Neural crest cell (in vitro differentiated cells): ENCODE measurements at places on chromosomes 5 and 9. TPM values are rescaled to one million over a fixed set of nuclear protein-coding genes. Genes with fewer than 3 reads are reported as not detected.

RNF145 gene
- total RNA-seq: 92.1 and 95.2 TPM in 2 replicates

C1QTNF2 gene
- total RNA-seq: 0.42 and 0.43 TPM in 2 replicates

- no peak for DNase-seq
These were observed 86.6 kb downstream of the LMX1B start for GRCh38 chr9:126700296-126700695.

DNA sequence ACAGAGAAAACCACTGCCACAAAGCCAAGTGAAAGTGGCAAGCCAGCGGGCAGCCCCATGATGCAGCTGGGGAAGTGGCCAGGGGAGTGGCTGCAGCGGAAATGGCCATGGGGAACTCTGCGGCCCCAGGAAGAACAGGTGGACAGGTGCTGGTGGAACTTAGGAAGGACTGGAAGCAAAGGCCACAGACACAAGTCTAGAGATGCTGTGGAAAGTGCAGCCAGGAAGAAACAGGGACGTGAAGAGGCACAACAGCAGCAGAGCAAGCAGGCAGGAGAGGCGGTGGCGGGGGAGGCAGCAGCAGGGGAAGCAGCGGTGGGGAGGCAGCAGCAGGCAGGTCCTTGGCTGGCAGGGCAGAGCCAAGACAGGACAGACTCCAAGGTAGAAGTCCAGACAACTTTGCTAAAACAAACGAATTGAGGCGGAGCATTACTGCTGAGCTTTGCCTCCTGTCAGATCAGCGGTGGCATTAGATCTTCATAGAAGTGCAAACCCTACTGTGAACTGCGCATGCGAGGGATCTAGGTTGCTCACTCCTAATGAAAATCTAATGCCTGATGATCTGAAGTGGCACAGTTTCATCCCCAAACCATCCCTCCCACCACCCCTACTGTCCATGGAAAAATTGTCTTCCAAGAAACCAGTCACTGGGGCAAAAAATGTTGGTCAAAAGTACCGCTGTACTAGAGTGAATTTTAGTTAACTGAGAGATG lies 11.8 kb downstream of the SURF6 start:
- DNase-seq: no peak

DNA sequence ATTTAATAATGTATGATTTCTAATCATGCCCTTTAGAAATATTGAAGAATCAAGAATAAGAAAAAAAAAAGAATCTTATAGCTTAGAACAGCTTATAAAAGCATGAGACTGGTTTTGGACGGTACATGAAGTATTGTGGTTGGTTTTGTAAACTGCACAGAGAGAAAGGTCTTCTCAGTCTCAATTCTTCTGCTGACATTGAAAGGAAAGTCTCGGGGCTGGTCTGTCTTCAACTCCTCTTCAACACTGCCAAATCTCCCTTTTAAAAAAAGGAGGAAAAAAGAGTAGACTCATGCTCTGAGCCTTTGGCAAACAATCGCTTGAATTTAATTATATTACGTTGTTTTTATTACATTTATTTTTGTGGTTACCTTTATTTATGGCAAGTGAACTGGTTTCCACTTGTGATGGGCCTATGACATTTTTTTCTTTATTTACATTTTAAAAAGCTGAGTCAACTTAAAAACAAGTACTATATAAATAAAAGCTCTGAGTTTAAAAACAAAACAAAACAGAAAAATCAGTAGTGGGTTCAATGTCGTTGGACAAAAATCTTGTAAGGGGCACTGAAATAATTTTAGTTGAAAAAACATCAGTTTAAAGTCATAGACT lies 32.8 kb upstream of the EBF1 start:
- no peak for DNase-seq

DNA sequence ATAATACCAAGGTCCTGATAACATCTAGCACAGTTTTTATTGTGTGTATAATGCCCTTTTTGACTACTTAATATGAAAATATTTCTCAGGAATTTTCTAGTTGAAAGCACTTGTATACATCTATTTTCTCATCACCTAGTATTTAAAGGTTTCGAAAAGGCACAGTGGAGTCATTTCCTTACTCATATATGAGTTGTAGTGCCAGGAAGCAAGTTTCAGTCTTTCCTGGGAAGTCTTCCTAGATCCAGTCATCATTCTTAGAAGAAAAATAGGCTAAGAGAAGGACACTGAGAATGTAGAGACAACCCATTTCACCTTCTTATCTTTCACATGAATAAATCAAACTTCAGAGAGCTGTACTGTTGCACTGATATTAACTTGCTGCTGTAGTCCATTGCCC lies 70.2 kb downstream of the SLC25A46 start:
- no peak for DNase-seq

DNA sequence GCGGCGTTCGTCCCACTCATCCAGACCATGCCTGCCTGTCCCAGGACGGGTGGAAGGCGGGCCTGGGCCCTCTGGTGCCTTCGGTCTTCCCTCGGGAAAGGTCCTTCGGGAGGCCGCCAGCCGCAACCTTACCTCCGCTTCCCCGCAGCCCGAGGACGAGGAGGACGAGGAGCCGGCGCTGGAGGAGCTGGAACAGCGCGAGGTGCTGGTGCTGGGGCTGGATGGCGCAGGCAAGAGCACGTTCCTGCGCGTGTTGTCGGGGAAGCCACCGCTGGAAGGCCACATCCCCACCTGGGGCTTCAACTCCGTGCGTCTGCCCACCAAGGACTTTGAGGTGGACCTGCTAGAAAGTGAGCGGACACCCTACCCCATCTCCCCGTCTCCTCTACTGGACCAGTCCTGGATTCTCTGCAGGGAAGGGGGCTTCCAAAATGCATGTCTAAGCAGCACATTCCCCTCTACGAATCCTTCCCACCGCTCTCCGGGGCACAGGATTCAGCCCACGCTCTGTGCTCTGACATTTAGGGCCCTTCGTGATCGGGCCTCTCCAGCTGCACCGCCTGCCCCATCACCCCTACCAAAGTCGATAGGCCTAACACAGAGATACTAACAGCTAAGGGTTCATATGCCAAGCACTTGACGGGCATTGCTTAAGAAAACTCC lies 1.1 kb downstream of the ARL10 start:
- no peak for DNase-seq

ENTPD2 gene
- not detected in 2 replicates for total RNA-seq

GRCh38 chr9:11992866-11993265 lies 700.3 kb upstream of the TYRP1 start:
- no peak for DNase-seq

RGMB gene
- 98.3 and 99.4 TPM in 2 replicates for total RNA-seq

ANKRD34B gene
- 0.05 TPM in 1 of 2 replicates, not detected in the other for total RNA-seq

SLCO6A1 gene
- total RNA-seq: 3.9 and 4.4 TPM in 2 replicates

DNA sequence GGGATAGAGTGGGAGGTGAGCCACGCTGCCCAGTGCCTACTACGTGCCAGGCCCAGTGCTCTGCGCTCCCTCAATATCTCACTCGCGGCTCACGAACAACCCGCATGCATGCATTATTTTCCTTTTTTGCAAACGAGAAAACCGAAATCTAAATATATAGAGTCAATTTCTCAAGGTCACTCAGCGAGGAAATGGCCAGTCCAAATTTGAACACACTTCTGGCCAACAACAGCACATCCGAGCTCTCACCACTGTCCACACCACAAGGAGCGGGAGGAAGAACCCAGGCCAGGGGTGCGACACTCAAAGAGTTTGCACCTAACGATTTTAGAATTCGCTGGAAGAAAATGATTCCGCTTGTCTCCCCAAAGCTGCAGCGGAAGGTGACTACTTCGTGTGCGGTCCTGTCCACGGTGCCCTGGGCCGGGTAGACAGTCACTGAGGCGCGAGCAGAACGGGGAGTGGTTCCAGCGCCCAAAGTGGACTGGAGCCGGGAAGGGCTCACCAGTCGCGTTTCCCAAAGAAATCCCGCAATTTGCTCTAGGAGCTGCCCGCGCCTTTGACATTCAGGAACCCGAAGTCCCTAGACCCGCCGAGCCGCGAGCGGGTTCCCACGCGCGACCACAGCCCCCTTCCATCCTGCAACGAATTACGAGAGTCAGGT lies 1.1 kb upstream of the TLX3 start:
- DNase-seq: no peak

- DNase-seq: no peak
These were observed 15.6 kb downstream of the AK8 start for GRCh38 chr9:132862533-132862932.

CARTPT gene
- not detected in 2 replicates for total RNA-seq

DNA sequence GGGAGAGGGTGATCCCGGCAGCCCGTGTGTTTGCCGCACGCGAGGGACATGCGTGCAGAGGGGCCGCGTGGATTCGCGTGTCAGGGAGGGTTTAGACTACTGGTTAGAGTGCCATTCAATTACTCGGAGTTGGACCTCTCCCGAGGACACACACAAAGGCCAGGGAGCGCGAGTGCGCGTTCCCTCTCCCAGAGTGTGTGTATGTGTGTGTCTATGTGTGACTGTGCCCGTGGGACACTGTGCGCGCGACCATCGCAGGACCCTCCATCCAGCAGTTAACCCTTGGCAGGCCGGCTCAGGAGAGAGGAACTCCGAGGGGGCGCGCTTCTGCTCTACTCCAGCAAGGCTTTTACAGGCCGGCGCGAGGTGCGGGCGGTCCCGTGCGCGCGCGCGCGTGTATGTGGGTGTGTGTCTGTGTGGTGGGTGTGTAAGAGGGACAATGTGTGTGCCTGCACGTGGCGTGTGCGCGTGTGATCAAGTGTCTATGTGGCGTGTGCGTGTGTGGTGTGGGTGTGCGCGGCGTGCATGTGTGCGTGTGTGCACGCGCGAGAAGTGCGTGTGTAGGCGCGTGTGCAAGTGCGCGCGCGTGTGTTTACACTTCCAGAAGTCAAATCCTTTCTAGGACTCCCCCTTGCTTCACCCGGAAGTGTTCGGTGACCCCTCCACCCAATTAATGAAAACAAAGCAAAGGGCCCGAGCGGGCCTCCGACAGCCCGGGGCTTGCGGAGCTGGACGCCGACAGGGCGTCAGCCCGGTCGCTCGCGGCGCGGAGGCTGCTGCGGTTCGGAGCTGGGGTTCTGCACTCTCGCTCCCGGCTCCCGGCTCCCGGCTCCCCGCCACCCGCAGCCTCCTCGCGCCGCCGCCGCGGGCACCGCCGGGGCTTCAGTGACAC lies 75.3 kb upstream of the TBCA start:
- peak; percentile 29 for DNase-seq

- DNase-seq: no peak
These were observed 70.0 kb upstream of the RAD23B start for GRCh38 chr9:107213080-107213479.

- no peak for DNase-seq
These were observed 554.8 kb downstream of the BNC2 start for GRCh38 chr9:16315720-16316119.

- no peak for DNase-seq
These were observed 10.3 kb downstream of the PTPA start for GRCh38 chr9:129121483-129121882.

DNA sequence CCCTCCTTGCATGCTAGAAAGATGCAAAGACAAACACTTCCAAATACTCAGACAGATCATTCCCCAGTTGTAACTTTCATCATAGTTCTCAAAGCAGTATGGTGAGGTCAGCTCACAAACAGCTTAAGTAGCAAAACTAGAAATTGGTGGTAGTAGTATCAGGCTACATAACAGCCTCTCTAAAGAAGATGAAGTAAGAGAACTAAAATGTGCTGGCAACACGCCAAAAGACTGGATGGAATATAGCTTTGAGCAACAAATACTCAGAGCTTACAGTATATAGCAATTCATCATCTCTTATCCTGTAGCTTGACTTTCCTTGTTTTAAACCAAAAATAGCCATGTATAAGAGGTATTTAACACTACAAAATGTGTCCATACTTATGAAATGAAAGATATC lies 7.5 kb downstream of the PFDN1 start:
- DNase-seq: no peak

CEL gene
- 3.5 and 3.6 TPM in 2 replicates for total RNA-seq

- DNase-seq: peak; percentile 23
These were observed 485.3 kb downstream of the CDH9 start for GRCh38 chr5:26553079-26553478.

- DNase-seq: no peak
These were observed 66.7 kb downstream of the PSD2 start for GRCh38 chr5:139862313-139862712.

DNA sequence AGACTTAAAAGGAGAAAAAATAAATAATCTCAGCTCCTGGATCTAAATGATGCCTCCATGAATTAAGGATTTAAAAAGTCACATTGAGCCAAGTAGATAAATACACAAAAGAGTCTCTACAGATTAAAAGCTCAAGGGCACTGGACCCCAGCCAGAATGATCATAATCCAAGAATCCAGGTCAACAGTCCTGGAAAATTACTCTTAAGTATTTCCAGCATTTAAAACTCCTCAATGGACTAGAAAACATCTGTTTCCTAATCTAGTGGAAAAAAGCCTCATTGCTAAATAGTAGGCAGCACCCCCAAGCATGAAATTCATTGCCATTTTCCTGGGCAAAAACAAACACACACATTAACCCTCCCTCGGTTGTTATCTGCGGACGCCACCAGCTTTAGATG lies 96.8 kb downstream of the FRMD3 start:
- DNase-seq: no peak

- no peak for DNase-seq
These were observed 7.7 kb downstream of the IL4 start for GRCh38 chr5:132681476-132681831.

DNA sequence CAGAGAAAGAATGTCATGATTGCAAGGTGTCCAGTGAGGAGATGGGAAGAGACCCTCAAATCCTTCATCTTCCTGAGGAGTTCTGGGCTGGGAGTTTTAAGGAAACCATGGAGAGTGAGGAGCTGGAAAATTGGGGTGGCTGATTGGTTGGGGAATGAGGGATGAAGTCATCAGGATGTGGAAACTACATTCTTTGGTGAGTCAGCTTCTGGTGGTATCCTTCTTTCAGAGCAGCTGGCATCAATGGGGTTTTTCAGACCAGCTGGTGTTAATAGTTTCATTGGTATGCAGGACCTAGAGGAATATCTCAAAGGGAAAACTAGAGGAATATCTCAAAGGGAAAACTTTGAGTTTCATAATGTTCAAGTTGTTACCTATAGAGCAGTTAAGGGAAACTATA lies 45.2 kb downstream of the RNF180 start:
- no peak for DNase-seq

DNA sequence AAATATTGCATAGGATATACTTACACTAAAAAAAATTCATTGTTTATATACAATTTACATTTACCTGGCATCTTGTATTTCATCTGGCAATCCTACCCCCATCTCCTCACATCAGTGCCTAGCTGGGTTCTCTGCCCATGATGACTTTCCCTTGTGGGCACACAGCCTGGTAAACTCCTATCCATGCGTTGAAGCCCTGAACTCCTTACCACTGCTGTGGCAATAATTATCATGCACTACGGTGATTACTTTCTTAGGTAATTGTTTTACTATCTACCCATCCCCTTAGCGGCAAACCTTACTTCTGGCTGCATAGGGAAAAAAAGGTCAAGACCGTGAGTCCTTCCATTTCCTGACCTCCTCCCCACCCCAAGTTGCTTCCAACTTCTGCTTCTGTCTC lies 63.6 kb upstream of the DAB2IP start:
- DNase-seq: no peak

INSL4 gene
- total RNA-seq: not detected in 2 replicates

HSD17B4 gene
- 179 and 214 TPM in 2 replicates for total RNA-seq

GRCh38 chr9:21153336-21154017 lies 11.8 kb upstream of the IFNW1 start:
- DNase-seq: no peak

GFI1B gene
- not detected in 2 replicates for total RNA-seq

DNA sequence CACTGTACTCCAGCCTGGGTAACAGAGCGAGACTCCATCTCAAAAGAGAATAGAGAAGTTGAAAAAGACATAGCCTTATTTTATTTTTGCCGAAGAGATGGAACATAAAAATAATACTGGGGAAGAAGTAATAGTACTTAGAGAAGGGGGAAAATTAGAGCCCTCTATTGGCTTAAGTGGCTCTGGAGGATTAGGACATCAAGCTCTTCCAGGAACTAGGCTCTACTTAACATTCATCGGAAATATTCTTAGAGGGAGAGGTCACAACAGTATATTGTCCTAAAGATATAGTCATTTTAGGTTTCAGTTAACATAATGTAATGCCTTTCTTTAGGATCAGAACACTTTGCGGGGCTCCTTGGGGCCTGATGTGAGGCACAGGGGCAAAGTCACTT lies 86.0 kb upstream of the PLPP1 start:
- no peak for DNase-seq
